ENCODE measurements at places on chromosomes 2 and 18.
A peak's percentile ranks its signal among the peaks of the same experiment; 100 is the strongest.

GRCh38 chr2:239676716-239677452 lies 276.1 kb upstream of the HDAC4 start:
- no peak for DNase-seq

- DNase-seq: no peak
Measured at GRCh38 chr2:180133736-180134135, 126.6 kb upstream of the CWC22 start.

DNA sequence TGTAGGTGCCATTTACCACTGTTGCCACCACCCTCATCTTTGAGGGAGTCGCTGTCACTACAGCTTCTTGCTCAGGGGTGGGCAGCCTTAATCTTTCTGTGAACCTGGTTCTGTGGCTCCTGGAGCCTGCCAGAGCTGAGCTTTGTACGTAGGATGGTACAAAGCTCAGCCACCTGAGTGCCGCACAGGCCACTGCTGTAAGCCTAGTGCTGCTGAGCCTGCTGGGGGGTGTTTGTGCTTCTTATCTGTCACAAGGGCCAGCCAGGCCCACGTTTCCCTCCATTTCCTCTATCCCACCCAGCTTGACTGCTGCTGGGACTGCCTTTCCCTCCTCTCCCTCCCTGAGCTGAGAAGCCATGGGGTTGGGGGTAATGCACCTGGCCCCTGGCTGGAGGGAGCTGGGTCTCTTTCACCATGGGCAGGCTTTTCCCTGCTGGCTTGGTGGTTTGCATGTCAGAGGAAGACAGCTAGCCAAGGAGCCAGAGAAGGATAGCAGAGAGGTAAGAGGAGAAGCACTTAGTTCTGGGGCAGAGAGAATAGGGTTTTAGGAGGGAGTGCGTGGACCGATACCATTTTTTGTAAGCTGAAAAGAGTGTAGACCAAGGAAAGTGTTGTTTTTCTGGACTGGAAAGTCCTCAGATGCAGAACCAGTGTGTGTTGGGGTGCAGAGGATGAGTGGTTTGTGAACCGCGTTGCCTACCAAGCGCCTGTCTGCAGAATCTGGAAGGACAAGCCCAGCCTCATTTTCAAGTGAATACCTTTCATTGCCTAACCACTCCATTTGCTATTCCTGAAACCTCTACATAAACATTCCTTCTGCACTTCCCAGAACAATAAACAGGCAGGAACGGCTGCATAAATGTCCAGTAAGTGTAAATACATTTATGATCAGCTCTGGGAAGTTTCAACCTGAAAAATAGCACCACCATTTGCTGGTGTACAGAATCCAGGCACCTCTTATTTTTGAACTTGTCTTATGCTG lies 45.1 kb upstream of the FHL2 start:
- no peak for DNase-seq

- no peak for DNase-seq
Measured at GRCh38 chr2:103401621-103402020, 639.8 kb downstream of the TMEM182 start.

DNA sequence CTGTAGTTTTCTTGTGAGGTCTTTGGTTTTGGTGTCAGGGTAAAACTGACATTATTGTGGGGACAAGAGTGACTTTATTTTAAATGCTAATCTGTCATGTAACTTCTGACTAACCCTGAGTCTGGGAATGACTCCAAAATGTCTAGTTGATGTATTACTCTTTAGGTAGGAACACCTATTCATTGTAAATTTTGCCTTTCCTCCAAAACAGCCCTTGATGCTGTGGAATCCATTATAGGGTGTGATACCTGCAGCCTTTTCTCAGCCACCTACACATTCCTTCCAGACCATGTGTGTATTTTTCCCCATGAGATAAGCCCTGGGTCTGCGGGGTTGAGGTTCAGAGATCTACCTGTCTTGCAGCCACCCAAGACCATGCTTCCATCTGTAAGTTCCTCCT lies 4.1 kb upstream of the PRR30 start:
- DNase-seq: no peak

DNA sequence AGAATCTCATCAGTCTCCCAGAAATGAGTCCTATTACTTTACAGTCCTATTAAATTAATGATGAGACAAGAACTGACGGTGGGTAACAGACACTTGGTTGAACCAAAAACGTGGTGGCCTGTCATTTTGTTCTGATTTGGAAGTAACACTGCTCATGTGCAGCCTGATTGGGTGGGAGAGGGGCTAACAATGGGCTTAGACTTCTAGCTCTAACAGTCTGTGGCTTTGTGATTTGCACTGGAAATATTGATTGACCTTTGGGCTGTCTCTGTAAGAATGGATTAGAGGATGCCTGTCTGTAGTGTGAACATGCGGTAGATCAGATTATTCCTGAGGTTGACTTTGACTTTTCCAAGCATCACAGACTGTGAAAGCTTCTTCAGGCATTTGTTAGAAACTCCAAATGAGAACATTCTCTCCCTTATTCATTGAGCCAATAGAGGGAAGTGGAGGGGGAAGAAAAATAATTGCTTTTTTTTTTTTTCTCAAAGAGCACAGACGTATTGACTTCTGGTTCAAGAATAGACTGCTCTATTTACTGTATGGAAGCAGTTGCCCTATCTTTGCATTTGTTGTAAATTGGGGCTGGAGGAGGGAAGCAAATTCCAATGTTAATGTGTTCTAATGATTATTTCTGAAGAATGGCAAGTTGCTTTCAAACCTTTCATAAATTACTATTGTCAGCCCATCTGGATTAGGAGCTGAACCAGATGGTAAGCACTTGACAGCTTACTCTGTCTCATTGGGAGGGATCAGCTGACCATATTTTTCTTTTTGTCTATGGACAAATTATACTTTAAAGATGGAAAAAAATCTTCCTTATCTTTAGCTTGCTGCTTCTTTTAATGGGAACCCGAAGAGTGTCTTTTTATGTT lies 85.8 kb upstream of the TTN start:
- DNase-seq: peak; percentile 20

- no peak for DNase-seq
Measured at GRCh38 chr2:220103596-220103995, 476.2 kb downstream of the SLC4A3 start.

DNA sequence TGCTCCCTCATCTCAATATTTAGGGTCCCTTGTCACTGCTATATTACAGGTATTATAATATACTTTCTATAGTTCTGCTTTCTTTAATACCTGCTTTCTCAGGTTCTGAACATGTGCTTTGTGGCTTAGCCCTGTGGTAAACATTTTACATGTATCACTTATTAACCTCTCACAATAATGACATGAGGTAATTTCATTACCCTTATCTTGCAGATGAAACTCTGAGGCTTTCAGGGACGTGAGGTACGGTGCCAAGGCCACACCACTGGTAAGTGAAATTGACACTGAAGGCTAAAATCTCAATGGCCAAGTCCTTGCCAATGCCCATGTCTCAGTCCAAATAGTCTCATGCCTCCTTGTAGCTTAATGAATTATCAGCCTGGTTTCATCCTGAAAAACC lies 21.7 kb downstream of the LINC00305 start:
- no peak for DNase-seq

DNA sequence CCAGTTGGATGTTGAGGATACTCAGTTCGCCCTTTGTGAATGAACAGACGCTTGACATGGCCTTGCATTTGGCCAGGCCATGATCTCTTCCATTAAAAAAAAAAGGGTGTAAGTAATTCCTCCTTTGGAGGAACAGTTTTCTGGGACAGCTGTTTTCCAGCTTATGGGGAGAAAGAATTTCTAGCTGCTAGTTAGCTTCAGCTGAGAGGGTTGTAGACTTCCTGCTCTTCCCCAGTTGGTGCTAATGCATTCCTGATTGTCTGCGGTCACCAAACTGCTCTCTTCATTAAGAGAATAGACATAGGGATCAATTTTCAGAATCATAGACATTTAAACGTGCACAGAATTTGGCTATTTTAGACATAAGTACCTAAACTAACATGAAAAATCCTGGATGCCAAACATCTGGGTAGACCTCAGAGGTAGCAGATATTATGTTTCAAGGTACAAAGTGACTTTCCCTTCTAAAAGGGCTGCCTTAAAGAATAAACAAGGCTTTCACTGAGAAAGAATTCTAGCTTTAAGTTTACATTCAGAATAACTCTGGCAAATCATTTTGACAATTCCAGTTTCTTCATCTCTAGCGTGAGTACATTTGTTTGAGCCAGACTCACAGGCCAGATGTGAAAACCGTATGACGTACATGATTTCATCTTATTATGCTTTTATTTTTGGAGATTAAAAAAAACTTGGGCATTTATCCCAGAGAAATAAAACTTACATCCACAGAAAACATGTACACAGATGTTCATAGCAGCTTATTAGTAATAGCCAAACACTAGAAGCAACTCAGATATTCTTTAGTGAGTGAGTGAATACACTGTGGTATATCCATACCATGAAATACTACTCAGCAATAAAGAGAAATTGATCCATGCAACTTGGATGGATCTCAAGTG lies 71.2 kb downstream of the MAIP1 start:
- no peak for DNase-seq

DNA sequence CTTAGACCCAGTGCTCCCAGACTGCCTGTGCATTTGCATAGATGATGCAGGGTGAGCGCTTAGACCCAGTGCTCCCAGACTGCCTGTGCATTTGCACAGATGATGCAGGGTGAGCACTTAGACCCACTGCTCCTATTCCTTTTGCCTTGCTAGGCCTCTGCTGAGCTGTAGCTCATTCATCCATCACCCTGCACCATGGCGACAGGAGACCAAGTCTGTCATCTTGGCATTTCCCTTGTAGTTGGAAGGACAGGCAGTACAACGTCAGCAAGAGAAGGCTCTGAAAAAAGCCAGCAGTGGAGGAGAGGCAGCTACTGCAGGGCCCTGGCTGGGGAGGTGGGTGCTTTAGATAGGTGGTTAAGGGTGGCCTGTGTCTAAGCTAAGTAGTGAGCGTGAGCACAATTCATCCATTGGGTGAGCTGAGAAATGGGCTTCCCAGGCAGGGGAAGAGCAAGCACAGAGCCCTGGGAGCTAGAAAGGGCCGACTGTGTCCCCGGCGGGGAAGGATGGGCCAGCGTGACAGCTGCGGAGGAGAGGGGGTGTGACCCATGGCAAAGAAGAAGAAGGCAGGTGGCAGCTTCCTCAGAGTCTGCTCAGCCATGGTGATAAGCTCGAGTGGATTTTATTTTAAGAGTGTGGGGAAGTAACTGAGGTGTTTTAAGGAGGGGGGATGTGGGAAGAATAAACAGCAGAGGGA lies 108.8 kb downstream of the LPIN1 start:
- DNase-seq: no peak

- DNase-seq: no peak
Measured at GRCh38 chr2:127074936-127075335, 32.0 kb downstream of the BIN1 start.

- no peak for DNase-seq
Measured at GRCh38 chr2:217804338-217804737, 198.5 kb downstream of the TNS1 start.

DNA sequence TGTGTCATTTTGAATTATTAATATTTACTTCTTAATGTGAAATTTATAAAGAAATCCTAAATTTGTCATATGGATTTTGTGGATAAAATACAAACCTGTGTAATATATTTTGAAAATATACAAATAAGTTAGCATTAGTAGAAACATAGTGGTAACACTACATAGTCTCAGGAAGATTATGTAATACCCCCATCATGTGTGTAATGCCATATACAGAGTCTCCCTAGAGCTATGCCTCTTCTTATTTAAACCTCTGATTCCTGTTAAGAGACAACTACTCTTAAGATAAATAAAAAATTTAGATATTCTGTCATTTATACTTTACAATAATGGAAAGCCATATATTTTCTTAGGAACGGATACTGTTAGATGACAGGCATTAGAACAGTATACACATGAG lies 2012.0 kb upstream of the LRRTM1 start:
- no peak for DNase-seq

DNA sequence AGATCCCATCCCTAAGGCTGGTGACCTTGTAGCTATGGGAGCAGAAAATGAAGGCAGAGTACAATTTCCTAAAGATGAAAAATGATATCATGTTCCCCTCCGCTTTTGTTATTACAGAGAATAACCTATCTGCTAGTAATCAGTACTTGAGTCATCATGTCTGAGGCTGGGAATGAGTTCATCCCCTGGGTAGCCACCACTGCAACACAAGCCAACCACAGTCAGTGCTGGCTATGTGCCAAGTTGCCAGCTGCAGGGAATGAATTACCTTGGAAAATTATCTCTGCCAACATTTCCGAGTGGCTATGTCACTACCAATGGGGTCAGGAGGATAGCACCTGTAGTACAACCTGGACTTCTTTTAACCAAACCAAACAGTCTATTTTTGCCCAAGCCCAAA lies 1094.7 kb upstream of the DDX18 start:
- DNase-seq: no peak

- no peak for DNase-seq
Measured at GRCh38 chr18:56510108-56510507, 128.3 kb downstream of the TXNL1 start.

DNA sequence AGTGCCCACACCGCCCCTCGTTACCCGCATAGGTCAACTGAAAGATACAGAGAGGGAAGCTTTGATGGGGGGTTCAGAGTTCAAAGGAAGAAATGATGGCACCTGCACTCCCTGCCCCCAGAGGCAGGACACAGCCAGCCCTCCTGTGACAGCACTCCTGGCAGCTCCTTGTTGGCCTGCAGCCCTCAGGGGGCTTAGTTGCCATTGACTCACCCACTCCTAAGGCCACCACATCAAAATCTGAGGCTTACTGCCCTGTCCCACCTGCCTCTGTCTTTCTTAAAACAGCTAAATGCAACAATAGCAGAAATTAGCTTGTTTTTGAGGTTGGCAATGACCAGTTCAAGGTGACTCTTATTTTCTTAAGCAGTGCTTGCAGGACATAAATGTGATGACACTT lies 31.6 kb upstream of the SLC35F6 start:
- DNase-seq: no peak

DNA sequence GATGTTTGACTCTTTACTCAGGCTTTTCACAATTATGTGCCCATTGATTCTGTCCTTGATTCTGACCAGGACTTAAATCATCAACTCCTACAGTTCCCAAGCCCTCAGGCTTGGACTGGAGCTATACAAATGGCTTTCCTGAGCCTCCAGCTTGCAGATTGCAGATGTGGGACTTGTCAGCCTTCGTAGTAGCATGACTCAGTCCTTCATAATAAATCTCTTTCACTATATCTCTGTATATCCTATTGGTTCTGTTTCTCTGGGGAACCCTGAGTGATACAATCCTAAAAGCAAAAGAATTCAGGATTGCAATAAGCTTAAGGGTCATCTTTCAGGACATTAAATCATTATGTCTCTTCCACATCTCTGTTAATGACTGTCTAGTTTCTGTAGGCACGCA lies 356.6 kb downstream of the RIT2 start:
- no peak for DNase-seq

DNA sequence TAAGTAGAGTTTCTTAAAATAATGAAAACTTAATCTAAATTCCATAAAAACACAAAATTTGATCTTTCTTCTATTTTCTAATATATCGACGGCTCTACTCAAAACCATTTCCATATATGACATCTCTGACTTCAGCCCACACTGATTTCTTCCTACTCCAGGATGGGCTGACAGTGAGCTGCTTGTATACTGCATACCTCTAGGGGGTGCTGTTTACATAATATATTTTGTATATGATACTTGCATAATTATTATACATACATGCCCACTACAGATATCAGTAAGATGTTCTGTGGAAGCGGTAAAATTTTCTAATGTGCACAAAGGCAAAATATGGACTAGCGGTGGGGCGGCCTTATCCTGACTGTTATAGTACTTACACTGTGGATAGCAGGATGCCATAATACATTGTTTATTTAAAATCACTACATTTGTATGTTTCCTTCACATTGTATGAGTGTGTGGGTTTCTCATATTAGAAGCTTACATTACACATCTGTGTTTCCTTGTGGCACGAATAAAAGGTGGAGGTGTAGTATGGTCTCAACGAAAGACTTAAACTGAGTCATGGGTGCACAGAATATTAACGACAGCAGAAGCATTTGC lies 66.1 kb upstream of the NXPH2 start:
- peak; percentile 70 for DNase-seq

Data from NCI-H446 (cell line).